ENCODE measurements at places on chromosomes 5 and 9.

GRCh38 chr5:94309141-94309540 is 309.3 kb downstream of the KIAA0825 start:
- no peak for DNase-seq

DNA sequence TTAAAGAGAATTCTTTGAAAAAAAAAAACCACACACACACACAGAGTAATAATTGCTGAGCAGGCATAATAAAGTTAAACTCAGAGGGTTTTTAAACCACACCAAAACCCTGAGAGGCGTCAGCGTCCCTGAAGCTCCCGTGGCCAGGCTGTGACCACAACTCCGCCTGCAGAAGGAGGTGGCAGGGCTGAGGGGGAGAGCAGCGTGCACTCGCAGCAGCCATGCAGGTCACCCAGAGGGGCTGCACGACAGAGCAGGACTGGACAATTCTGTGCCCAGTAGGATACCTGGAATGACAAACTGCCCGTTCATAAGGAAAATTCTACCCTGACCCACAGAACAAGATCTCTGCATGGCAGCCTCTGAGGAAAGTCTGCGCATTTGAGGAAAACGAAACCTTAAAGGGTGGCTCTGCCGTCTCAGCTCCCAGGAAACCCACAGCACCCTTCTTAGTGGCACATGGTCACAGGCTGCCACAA is 44.0 kb downstream of the ROR2 start:
- no peak for DNase-seq

DNA sequence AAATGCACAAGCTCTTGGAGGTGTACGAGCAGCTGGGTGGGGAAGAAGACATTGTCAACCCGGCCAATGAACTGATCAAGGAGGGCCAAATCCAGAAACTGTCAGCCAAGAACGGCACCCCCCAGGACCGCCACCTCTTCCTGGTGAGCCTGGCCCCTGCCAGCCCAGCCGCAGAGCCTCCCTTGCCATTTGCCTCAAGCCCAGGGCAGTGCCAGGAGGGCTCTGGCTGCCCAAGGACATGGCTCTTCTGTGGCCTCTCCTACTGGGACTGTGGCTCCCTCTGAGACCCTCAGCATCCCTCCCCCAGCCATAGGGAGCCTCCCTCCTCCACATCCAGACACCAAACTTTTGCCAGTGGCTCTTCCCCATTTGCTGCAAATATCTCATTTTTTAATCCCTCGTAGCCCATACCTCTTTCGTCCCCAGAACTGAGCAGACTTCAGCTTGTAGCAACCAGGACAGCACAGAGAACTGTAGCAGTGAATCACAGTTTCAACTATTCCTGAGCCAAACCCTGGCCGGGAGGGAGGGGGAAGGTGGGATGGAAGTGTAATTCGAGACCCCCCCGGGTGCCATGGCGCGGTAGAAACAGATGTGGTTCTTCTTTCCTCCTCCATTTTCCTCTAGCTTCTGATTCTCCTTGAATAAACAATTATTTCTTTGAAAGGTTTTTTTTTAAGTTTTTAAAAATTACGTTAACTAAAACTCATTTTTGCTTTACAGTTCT is 44.5 kb upstream of the SUSD3 start:
- no peak for DNase-seq

DNA sequence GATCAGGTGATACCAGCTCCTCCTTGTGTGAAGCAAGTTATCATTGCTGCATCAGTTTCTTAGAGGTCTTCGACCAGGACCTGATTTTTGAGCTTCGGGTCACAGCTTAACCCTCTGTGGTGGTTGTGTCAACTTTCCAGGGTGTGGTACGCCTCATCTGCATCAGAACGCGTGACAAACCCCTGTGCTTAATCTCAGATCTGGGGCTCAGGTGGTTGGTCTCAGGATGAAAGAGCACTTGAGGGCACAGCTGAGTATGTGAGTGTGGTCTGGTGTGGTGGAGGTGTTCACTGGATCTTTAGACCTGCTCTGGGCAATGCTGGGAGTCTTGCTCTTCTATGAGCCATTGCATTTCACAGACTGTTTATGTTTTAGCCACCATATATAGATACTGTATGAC is 64.1 kb downstream of the OSTF1 start:
- no peak for DNase-seq

DNA sequence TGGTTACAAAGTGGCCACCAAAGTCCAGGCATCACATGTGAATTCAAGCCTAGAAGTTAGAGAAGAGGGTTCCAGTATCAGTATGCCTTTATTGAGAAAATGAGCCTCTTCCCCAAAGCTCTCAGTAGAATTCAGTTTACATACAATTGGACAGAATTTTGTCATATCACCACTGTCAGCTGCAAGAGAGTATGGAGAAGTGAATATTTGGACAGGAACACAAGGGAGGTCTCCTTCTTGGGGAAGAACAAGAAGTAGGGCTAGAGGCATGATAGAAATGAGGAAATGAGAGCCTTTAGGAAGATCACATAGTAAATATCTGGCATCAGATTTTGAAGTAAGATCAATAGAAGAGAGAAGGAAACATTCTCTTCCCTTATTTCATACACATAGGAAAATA is 27.8 kb upstream of the VLDLR start:
- no peak for DNase-seq

- DNase-seq: no peak
These were observed 852 bp downstream of the IL9 start for GRCh38 chr5:135894789-135895188.

- no peak for DNase-seq
These were observed 7.4 kb downstream of the DDX31 start for GRCh38 chr9:132662152-132662945.

GRCh38 chr5:98880598-98880997 is 48.2 kb downstream of the CHD1 start:
- DNase-seq: no peak

- DNase-seq: no peak
These were observed 82.2 kb upstream of the NFIB start for GRCh38 chr9:14396171-14396570.

DNA sequence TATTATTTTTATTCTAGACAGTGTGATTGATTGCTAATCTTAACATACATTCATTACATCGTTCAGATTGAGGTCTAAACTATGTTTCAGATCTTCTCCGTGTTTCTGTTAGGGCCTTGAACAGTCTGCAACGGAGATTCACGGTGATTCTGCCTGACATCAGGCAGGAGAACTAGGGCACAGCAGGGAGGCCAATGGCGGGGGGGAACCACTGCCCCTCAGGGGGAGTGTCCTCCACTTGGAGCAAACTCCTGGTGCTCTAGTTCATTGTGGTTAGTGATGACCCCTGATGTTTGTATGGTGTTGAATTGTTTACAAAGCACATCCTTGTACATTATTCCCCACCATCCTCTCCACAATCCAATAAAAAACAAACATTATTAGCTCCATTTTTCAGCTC is 173.5 kb downstream of the ZNF608 start:
- no peak for DNase-seq

DNA sequence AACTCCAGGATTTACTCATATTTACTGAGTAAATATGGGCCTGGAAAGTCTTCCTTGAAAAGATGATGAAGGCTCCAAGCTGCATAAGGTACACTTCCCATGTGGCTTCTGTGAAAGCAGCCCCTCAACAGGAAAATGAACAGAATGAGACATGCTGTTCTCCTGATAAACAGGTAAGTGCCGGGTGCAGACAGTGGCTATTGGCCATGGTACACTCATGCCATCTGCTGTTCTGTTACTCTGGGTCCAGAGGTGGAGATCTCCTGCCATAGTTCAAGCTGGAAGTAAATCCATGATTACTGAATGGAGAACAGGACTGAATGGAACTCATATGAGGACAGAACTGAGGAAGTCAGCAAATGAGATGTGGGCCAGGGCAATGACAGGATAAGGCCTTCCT is 103.6 kb downstream of the SLIT3 start:
- no peak for DNase-seq

- no peak for DNase-seq
These were observed 4.1 kb upstream of the CEP120 start for GRCh38 chr5:123427281-123427680.

- no peak for DNase-seq
These were observed 37.0 kb downstream of the CXXC5 start for GRCh38 chr5:139684881-139685749.
